ENCODE measurements at places on chromosomes 2 and 18. TPM values are rescaled to one million over a fixed set of nuclear protein-coding genes. Genes with fewer than 3 reads are reported as not detected.
A peak's percentile ranks its signal among the peaks of the same experiment; 100 is the strongest.

DNA sequence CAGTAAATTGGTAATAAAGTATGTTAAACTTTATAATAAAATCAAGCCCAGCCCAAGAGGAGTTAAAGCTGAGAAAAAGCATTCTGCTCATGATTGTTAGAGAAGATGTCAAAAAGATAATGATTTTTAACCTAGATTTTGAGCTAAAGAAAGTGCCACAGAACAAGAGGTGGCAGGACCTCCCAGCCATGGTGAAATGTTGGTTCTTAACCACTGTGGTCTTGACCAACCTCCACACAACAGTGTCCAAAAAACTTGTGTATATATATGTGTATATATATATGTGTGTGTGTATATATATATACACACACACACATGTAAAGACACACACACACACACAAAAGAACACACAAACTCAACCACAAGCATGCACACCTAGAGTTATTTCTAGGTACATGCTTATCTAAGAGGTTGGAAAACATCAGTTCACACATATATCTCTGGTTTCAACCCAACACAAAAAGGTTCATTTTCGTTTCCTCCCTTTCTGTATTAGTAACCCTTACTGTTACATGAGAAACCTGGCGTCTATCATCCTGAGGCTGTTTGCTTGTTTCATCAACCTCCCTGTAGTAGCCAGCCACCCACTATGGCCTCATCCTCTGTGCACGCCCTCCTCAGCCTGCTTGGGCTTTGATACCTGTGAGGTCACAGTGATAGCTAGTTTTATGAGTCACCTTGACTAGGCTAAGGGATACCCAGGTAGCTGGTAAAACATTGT is 631.8 kb upstream of the ID2 start:
- DNase-seq = no peak

DNA sequence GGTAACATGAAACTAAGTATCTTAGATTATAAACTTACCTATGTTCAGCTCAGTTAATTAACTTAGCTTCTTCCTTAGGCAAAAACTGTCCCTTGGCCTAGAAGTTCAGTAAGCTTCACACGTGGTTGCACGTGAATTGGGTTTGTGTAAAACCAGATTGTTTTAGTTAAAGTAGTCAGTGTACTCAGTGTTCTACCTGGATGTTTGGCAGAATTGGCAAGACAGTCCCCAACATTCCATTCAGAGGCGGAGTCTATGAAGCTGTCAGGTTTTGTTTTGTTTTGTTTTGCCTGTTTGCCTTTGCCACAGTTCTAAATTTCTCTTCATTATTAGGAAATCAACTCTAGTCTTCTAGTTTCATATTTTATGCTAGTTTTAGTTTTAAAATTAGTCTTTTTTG is 105.3 kb upstream of the ZEB2 start:
- DNase-seq = no peak

- DNase-seq = peak; percentile 7
Measured at GRCh38 chr18:25561918-25562317, 210.0 kb upstream of the ZNF521 start.

Gene NEU4
- total RNA-seq = not detected

DNA sequence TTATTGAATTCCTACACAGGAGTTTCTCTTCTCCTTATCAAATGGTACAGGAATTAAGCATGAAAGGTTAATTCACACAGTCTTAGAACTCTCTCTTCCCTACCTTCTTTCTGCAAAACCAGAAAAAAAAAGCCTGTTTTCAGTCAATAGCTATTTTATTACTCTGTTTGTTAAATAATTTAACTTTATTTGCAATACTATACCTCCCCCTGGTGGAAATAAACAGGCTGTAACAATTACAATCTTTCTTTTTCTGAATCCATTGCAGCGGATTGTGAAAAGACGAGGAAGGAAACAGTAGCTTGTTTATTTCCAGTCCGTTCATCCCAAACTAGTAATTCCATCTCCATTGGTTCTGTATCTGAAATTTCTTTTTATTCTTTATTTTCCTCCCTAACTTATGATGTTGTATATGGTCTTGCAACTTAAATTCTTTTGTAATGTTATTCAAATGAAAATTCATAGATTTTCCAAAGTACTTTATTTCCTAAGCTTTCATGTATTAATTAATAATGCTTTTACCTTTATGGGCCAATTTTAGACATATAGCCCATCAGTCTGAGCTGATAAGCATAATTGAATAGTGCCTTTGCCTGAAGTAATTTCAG is 165.2 kb downstream of the SH3BP4 start:
- no peak for DNase-seq

DNA sequence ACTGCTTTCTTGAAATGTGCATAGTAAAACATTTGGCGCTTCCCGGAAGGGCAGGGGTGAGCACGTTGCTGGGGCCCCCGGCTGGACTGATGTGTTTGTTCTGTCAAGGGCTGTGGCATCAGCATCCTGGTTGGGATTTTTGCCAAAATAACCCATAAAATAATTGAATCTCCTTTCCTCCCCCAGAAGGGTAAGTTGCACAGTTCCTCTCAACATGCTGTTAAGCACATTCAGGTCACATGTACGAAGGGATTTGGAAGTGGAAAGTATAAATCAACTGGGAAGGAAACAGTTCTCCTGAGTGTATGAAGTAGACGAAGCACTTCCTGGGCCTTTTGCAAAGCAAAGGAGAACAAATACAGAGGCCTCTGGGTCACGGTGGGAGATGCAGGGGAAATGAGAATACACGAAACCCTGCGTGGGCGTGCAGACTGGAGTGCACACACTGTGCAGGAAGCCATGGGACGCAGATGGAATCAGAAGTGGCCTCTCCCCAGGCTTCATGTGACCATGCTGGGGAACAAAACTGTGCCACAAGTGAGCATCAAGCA is 183.9 kb downstream of the LPIN1 start:
- DNase-seq = no peak

Gene ABI2
- total RNA-seq = 22.1 TPM

- DNase-seq = no peak
Measured at GRCh38 chr18:49677762-49678413, 116.0 kb downstream of the LIPG start.

- DNase-seq = peak; percentile 11
Measured at GRCh38 chr2:223856584-223856983, 19.2 kb upstream of the AP1S3 start.

GRCh38 chr2:181120625-181121024 is 140.2 kb downstream of the UBE2E3 start:
- DNase-seq = no peak

GRCh38 chr2:177429688-177430325 is 37.2 kb downstream of the AGPS start:
- peak; percentile 69 for DNase-seq

Gene TMEM200C
- total RNA-seq = not detected

Gene STARD6
- total RNA-seq = 1.3 TPM

GRCh38 chr2:237663517-237664110 is 36.2 kb downstream of the LRRFIP1 start:
- DNase-seq = no peak

Gene GALNT14
- 6.3 TPM for total RNA-seq

GRCh38 chr2:26671691-26672090 is 20.8 kb upstream of the KCNK3 start:
- DNase-seq = no peak

Gene HTR2B
- total RNA-seq = not detected

DNA sequence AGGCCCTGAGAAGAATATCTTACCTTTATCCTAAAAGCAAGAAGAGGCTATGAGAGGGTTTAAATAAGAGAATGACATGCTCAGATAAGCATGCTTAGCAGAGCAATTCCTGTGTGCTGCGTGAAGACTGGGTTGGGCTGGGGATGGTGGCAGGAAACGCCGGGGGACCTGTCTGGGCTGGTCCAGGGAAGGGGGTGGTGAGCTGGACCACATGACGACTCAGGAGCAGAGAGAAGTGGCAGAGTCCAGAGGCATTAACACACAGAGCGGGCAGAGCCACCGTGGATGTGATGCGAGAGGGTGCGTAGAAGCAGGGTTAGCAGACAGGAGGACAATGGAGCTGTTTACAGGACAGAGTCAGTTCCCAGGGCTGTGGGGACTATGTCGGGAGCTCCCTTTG is 84.5 kb downstream of the ZBTB7C start:
- DNase-seq = no peak

DNA sequence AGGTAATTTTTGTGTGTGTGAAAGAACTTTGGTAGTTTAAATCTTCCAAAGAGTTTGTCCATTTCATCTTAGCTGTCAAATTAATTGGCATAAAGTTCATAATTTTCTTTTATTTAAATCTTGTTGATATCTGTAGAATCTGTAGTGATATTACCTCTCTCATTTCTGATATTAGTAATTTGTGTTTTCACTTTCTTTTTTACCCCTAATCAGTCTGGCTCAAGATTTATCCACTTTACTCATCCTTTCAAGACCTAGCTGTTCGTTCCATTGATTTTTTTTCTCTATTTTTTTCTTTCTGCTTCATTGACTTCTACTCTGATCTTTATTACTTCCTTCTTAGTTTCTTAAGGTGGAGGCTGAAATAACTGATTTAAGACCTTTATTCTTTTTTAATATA is 142.5 kb upstream of the OTX1 start:
- DNase-seq = no peak

DNA sequence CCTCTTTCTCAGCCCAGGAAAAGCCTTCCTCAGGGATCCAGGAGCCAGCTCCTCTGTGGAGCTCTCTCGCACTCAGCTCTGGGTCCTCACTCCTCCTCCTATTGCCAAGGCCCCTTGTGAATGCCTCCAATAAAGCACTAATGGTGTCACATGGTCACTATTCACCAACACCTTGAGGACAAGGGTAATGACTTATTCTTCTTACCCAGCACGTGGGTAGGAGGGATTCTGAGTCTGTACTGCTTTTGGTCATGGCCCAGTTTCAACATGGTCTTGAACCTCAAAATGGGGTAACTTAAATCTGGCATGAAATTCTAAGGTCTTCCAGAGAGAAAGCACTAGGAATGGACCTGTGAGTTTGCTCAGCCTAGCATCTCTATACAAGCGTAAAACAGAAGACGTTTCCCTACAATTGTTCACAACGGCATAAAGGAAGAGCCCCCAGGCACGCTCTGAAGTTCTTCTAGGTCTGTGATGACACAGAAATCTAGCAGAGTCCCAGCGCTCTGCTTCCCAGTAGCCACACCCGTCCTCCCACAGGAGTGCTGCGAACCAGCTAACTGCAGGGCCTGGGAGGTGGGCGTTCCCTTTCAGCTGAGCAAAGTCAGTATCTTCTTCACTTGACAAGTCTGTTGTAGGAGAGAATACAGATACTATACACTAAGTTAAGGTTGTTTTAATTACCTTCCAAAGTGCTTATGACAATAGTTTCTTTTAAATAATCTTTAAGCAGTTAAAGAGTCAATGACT is 14.6 kb upstream of the KIDINS220 start:
- no peak for DNase-seq

DNA sequence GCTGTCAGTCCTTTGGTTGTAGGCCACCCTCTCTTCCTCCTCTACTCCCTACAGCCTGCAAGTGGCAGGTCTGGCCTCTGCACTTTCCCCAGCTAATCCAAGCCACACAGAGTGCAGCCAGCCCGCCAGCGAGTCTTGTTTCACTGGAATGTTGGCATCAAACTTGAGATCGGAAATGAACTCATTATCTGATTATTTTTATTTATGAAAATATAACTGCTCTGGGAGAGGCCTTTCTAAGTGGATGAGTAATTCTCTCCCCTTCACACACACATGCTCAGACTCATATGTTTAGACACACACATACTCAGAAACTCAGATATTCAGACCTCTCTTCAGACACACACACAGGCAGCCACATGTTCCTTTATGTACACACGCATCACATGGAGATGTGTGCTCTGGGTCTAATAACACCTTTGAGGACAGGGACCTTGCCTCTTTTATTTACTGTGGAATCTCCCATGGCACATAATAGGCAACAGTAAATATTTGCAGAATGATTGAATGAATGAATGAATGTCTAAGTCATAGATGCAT is 151.3 kb downstream of the ZFP36L2 start:
- DNase-seq = peak; percentile 95

Gene TEKT4
- total RNA-seq = not detected

Gene TGFA
- 0.43 TPM for total RNA-seq

Gene SPATA3
- not detected for total RNA-seq

- DNase-seq = no peak
Measured at GRCh38 chr2:71777946-71778345, 324.6 kb downstream of the DYSF start.

Measured in MG63 (cell line).